ENCODE measurements at places on chromosomes 5 and 9. TPM values are rescaled to one million over a fixed set of nuclear protein-coding genes. Genes with fewer than 3 reads are reported as not detected.

DNA sequence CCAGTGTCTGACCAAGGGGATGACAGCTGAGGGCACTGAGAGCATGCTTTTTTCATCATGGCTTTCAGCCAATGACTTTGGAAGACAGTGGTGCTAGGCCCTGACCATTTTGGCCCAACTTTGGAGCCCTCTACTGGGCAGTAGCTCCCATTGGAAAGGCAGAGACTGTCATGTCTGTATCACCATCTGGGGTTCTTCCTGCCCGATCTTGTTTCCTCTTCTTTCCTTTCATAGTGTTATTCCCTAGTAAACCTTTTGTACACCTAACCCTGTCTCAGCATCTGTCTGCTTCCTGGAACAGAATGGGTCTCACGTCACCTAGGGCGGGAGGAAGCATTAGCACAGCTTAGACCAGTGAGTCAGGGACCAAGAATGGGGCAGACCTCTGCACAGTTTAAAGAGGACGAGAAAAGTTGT, 97.4 kb upstream of the MAST4 start:
- no peak for DNase-seq

The GHR gene
- total RNA-seq, result not detected

- no peak for DNase-seq
These were observed 240.7 kb upstream of the DAPK1 start for GRCh38 chr9:87256973-87257372.

DNA sequence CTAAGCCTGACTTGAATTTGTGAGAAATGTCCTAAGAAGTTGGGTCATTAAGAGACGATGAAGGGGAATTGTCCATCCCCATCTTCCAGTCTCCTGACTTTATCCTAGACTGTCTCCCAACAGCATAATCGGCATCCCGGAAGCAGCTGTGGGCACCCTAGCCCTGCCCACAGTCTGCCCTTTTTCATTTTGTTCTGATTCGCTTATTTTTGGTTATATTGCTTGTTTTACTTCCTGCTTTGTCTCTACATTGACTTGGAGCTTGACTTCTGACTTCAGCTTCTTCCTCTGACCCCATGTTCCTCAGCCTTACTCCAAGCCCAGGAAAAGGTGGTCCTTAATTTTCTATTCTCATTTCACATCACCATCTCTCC, 41.8 kb downstream of the UGCG start:
- DNase-seq, result no peak
